ENCODE measurements at places on chromosomes 7 and 10.

DNA sequence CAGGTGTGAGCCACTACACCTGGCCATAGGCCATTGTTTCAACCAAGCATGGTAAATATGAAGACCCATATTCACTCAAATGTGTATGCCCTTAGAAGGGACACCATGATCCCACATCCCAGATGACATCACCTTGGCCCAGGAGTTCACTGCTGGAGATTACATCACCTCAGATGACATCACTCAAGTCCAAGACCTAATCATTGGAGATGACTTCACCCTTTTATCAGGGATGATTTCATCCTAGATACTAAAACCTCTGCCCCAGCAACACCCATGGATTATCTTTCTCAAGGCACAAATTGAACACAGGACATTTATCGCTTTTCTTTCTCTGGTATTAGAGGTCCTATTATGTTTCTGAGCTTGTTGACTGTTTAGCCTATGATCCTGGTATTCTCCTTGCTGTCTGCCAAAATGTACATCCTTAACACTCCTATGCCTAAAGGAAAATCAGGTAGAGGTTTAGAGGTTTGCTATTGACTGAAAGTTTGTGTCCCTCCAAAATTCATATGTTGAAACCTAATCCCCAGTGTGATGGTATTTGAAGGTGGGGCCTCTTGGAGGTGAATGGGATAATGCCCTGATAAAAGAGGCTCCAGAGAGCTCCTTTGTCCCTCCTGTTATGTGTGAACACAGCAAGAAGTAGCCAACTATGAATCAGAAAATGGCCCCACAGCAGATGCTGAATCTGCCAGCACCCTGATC lies 9.8 kb upstream of the CYP2C18 start:
- no peak for DNase-seq

- DNase-seq, result no peak
Measured at GRCh38 chr7:67306331-67306730, 309.7 kb downstream of the TYW1 start.

DNA sequence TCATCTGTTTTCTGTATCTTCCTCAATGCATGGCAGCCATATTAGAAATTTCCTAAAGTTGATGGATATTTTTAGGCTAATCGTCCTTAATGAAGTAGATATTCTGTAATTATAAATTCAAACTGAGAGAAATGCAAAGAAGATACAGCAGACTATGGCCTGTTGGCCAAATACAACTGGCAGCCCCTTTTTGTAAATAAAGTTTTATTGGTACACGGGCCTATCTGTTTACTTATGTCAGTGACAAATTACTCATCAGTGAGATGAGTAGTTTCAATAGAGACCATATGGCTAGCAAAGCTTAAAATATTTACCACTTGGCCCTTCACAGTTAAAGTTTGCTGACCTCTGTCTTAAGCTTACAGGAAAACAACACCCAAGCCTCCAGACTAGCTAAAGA lies 112.3 kb downstream of the HTR7 start:
- no peak for DNase-seq

- no peak for DNase-seq
Measured at GRCh38 chr7:128347647-128348097, 4.0 kb upstream of the RBM28 start.

- no peak for DNase-seq
Measured at GRCh38 chr7:23266918-23267317, 20.3 kb downstream of the GPNMB start.

GRCh38 chr10:121357401-121357800 lies 240.8 kb downstream of the FGFR2 start:
- no peak for DNase-seq

GRCh38 chr10:8056871-8057331 lies 2.4 kb downstream of the GATA3 start:
- DNase-seq, result no peak

GRCh38 chr10:26841733-26842317 lies 18.9 kb downstream of the ABI1 start:
- DNase-seq, result no peak

DNA sequence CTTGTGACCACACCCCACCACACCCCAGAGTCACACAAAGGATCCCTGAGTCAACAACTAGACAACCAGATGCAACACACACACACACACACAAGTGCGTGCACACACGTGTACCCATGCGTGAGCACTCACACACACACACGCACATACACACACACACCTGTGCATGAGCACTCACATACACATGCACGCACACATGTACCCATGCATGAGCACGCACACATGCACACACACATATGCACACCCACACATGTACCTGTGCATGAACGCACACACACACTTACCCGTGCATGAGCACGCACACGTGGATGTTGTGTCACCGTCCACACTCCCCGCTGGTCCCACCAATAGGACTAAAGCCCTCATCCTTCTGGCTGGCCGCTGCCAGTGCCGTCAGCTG lies 60.4 kb downstream of the HTR5A start:
- DNase-seq, result no peak

DNA sequence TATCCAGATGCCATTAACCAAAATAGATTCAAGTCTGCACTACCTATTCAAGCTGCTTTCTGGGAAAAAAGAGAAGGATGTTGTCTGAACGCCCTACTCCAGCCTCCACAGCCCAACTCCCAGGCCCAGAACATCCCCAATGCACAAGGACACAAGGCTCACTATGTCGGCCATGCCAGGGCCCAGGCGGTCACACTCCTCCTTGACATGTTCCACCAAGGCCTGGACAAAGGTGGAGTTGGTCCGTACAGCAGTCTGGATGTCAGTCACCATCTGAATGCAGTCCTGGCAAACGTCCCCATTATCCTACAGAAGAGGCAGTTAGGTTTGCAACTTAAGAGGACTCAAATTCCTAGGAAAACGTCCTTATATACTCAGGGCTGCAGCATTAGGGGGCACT lies 23.2 kb downstream of the PSAP start:
- no peak for DNase-seq

Data from activated T-helper 1 cell treated with anti-CD3 and anti-CD28 coated beads, Interleukin-2, amount 50 U/mL, for 16 hours (primary cell).